ENCODE measurements at places on chromosomes 13 and 19. TPM values are rescaled to one million over a fixed set of nuclear protein-coding genes. Genes with fewer than 3 reads are reported as not detected.

DNA sequence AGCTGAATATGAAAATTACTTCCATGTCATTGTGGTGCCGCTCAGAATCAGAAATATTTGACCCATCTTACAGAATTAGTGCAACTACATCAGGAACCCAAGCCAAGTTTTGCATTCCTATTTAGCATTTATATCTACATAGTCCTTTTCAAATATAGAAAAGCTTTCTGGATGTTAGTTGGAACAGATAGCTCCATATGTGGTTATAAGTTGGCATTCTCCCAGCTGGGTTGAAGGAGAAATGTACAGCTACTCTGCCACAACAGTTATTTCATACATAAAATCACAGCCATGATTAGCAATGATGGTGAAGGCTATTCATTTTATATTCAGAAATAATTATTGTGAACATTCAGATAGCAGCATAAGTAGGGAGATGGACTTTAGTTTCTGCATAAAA lies 28.2 kb downstream of the HPN start:
- H3K27ac ChIP-seq, result no peak overlapping the region
- no peak overlapping the region for H3K4me3 ChIP-seq
- H3K4me1 ChIP-seq, result peaks cover 6% of the 10 kb centered on the region
- H3K27me3 ChIP-seq, result no peaks in the 10 kb centered on the region
- DNase-seq, result no peak
- H3K36me3 ChIP-seq, result no peaks in the 10 kb centered on the region

GRCh38 chr13:27839809-27840467 lies 47.7 kb downstream of the GSX1 start:
- H3K36me3 ChIP-seq, result no peaks in the 10 kb centered on the region
- H3K4me1 ChIP-seq, result no peaks in the 10 kb centered on the region
- DNase-seq, result no peak
- no peak overlapping the region for H3K4me3 ChIP-seq
- H3K27ac ChIP-seq, result no peak overlapping the region

DNA sequence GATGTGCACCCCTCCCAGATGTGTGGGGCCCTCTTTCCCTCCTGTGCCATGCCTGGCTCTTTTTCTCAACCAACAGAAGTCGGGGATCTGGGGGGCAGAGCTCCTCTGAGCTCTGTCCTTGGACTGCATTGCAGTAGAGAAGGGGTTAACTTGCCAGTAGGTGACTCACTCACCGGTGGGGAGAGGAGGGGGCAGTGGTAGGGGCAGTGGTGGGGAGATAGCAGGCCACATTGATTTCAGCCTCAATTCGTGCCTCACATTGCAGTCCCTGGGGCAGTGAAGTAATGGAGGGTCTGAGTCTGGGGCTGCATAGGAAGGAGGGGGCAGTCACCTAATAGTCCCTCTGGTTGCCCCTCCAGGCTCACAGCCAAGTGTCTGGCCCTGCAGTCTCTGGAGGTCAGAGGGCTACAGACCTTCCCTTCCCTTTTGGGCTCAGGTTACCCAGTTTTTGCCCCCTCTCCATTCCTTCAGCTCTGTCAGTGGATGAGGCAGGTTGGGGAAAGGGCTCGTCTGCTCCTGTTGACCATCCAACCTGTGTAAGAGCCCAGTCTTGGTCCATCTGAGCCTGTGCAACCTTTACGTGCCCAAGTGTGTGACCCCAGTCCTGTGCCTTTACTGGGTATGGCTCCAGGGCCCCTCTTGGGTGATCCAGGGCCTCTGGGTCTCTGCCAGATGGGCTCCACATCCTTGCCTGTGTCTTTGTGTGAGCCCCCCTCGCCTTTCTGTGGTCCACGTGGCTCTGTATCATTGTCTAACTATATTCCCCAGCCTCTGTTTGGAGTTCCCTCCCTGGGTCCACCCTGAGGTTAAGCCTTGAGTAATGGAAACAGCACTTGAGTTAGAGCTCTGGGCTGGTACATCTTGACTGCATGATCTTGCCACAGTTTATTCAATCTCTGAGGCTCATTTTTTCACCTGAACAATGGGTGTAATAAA lies 13.0 kb downstream of the CIC start:
- H3K36me3 ChIP-seq, result peaks cover 4% of the 10 kb centered on the region
- peak overlapping the region; percentile 85 for H3K27ac ChIP-seq
- H3K4me3 ChIP-seq, result peak overlapping the region; percentile 71
- no peaks in the 10 kb centered on the region for H3K27me3 ChIP-seq

GRCh38 chr19:10192922-10193321 lies 1.8 kb downstream of the DNMT1 start:
- peaks cover 28% of the 10 kb centered on the region for H3K4me1 ChIP-seq
- no peak overlapping the region for H3K27ac ChIP-seq
- H3K36me3 ChIP-seq, result no peaks in the 10 kb centered on the region
- no peaks in the 10 kb centered on the region for H3K27me3 ChIP-seq
- no peak overlapping the region for H3K4me3 ChIP-seq

DNA sequence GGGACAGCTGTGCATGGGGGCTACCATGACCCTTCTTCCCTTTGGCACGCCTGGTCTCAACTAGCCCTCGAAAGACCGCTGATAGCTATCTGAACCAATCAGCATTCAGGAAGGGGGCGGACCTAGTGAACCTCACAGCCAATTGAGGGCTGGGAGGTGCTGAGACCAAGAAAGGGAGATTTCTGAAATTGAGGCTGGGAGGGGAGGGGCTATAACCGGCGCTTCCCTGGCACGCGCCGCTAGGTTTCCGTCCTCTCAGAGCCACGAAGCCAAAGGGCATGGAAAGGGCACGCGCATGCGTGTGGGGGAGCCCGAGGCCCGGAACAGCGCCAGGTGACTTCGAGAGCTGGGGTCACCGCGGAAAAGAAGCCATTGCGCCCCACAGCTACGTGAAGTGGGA lies 4.2 kb upstream of the PAFAH1B3 start:
- no peak overlapping the region for H3K27ac ChIP-seq
- peaks cover 8% of the 10 kb centered on the region for H3K27me3 ChIP-seq
- H3K4me3 ChIP-seq, result no peak overlapping the region
- peaks cover 10% of the 10 kb centered on the region for H3K4me1 ChIP-seq
- no peak for DNase-seq

GRCh38 chr19:9130965-9131364 lies 4.2 kb upstream of the OR7G3 start:
- no peaks in the 10 kb centered on the region for H3K27me3 ChIP-seq
- no peak overlapping the region for H3K27ac ChIP-seq
- no peak for DNase-seq
- no peaks in the 10 kb centered on the region for H3K4me1 ChIP-seq
- H3K4me3 ChIP-seq, result no peak overlapping the region

- no peak overlapping the region for H3K27ac ChIP-seq
- H3K27me3 ChIP-seq, result no peaks in the 10 kb centered on the region
- H3K4me1 ChIP-seq, result peaks cover 20% of the 10 kb centered on the region
- peaks cover 33% of the 10 kb centered on the region for H3K36me3 ChIP-seq
Observed at GRCh38 chr19:34232566-34233481, 21.5 kb upstream of the GARRE1 start.

DNA sequence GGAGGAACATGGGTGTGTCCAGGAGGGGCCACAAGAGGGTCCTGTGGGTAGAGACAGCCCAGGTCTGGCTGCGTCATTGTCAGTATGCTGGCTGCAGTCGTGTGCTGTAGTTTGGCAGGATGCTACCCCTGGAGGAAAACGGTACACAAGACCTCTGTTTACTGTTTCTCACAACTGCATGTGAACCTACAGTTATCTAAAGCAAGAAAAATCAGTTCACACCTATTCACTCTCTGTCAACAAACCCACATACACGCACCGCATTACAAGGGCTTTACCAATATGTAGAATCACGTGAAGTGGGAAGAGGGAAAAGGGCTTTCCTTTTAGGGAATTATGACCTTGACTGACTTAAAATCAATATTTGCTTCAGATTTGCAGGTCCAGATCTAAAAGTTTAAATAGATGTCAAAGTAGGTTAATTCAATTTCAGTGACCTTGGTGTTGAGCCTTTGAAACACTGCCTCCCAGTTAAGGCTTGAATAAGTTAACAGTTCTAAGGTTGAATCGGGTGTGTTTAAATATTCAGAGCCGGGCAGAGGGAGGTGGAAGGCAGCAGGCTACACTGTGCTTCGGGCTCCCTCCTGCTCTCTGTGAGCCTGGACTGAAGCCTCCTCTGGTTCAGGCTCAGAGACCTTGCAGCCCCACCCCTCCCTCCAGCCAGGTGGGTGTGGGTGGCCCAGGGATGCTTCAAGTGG lies 17.2 kb upstream of the MCF2L start:
- no peak for DNase-seq
- no peak overlapping the region for H3K4me3 ChIP-seq
- no peaks in the 10 kb centered on the region for H3K27me3 ChIP-seq
- H3K27ac ChIP-seq, result no peak overlapping the region
- H3K4me1 ChIP-seq, result no peaks in the 10 kb centered on the region
- H3K36me3 ChIP-seq, result no peaks in the 10 kb centered on the region

Gene OR7D2
- total RNA-seq, result 0.59 TPM

Gene ERICH4
- not detected for total RNA-seq

Gene FPR2
- total RNA-seq, result 29.4 TPM

Gene DIRAS1
- total RNA-seq, result 0.71 TPM

Gene TMEM143
- total RNA-seq, result 11.1 TPM

Gene TIMM44
- 45.2 TPM for total RNA-seq

Gene ABCA7
- total RNA-seq, result 53.3 TPM
